ENCODE measurements at places on chromosomes 3 and 15.

DNA sequence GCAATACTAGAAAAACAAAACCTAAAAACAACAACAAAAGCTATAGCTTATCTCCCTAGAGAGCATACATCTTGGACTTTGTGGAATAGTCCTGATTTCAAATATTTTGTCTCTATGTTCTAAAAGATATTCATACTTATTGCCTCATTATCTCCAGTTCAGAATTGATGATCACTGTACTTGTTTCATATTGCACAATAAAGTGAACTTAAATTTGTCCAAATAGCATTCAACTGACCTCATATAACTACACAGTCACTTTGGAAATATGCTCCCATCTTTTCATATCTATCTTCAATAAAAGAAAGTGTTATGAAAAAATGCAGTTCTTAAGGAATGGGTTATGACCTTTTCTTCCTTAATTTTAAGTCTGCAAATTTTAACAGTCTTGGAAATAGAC lies 228.6 kb upstream of the CMC1 start:
- DNase-seq = no peak

GRCh38 chr3:4511491-4512262 lies 18.5 kb downstream of the ITPR1 start:
- DNase-seq = no peak

DNA sequence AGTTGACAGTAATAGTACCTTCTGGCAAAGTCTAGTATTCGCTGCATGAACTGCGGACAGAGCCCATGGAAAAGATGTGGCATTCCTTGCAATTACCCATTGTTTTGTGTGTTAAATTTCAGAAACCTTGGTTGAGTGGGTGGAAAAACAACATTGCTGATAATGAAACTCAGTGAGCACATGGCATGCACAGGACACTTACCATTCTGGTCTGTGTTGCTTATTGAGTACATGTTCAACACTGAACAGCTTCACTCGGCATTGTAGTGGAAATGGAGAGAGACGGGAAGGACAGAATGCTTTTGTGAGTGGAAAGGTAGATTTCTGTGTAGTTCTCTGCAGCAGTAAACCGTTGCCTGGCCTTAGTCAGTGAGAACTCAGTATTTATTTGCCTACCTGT lies 165.3 kb downstream of the FNDC3B start:
- no peak for DNase-seq

GRCh38 chr15:74179983-74180880 lies 6.7 kb downstream of the ISLR start:
- no peak for DNase-seq

DNA sequence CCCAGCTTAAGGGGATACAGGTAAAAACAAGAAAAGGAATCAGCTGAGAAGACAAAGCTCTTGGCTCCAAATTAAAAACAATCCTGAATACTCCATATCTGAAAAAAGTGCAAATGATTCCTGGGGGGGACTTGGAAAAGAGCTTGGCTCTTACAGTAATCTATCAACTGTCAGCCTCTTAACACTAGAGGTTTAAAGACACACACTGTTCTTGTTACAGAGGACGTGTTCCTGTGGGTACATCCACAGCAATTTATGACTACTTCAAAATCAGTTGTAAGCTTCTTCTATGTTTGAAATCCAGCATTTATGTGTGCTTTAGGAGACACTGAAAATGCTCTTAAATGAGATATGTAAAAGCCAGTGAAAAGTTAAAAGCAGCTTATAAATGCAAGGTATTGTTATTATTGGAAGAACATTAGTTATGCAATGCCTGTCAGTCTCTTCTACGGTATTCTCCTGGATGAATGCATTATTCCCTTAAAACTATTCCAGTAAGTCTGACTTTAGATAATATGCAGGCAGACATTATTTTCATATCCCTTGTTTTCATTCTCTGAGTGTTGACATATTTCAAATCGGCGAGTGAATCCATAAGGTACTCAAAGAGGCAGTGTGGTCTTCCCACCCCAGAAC lies 408.4 kb upstream of the ADAMTS9 start:
- no peak for DNase-seq

DNA sequence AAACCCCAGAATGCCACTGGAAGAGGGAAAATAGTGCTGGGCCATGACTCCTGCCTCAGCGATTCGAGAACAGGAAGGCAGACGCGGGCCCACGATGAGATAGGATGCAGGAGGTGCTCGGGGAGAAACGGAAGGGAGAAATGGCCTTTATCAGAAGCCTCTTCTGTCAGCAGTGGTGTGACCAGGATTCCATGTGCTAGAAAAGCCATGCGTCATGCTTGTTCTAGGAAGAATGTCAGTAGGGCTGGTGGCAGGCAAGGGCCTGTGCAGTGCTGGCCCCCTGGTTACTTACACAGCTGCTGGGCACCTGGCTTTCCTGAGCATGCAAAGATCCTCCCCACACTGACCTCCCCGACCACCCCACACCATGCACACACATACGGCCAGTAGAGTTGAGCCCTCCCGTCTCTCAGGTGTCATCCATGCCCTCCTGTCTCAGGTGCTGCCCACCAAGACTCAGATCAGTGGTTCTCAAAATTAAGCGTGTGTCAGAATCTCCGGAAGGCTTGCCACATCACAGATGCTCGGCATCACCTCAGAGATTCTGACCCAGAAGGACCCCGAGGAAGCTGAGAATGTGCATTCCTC lies 106.7 kb downstream of the ADAMTS17 start:
- DNase-seq = no peak

DNA sequence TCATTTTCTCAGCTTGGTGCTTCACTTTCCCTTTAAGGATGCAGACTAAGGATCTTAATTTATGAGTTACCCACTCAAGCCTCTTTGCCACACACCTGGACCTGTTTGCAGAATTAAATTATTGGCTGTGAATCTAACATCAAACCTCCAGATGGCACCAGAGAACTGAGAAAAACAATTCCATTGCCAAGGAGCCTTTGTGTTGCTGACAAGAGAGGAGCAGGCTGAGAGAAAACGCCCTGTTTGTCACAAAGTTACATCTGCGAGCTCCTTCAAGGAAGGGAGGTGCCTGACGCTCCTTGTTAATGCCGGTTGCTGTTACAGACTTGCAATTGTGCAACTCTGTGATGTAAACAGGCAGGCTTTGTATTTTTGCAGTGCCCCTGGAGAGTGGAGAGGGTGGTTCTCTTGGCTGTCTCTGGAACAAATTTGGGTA lies 36.3 kb upstream of the TMC3 start:
- peak; percentile 55 for DNase-seq

DNA sequence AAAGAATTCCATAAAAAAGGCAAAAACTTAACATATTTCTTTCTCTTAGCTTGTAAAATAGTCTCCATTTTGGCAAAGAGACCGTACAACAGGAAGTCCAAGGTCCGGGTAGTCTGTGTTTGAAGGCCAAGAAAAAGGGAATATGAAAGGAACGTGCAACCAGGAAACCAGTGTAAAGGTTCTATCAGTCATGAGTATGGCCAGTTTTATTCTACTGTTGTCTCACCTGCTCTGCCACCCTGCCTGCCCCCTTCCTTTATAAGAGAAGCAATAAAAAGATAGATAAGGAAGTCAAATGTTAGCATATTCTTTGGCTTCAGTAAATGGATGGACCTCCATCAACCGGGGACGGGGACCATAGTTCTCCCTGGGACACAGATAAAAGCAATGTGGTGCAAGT lies 370.6 kb upstream of the ROBO2 start:
- no peak for DNase-seq

GRCh38 chr15:65762914-65763787 lies 28.9 kb downstream of the DENND4A start:
- DNase-seq = no peak

DNA sequence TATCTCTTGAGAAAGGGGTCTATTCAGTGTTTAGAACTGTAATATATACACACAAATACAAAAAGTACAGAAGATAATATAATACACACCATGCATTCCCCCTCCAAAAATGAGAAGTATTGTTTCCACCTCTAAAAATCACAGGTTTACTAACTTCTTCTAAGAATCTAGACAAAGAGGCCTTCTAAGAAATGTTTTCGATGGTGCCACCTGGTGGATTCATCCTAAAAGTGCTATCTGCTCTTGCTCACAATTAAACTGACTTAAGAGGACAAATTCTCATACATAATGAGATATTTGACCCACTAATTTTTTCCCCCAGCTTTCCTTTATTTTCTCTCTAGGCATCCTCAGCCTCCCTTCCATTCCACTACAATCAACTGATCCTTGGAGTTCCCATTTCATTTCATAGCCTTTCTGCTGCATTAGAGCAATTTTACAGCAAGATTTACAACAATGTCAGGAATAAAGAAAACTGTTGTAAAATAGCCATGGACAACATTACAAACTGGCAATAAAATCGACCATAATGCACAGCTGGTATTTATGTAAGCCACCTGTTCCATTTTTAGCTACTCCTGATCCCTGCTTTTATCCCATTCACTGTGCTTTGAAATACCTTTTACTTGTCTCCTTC lies 124.6 kb downstream of the ARRDC4 start:
- peak; percentile 16 for DNase-seq

DNA sequence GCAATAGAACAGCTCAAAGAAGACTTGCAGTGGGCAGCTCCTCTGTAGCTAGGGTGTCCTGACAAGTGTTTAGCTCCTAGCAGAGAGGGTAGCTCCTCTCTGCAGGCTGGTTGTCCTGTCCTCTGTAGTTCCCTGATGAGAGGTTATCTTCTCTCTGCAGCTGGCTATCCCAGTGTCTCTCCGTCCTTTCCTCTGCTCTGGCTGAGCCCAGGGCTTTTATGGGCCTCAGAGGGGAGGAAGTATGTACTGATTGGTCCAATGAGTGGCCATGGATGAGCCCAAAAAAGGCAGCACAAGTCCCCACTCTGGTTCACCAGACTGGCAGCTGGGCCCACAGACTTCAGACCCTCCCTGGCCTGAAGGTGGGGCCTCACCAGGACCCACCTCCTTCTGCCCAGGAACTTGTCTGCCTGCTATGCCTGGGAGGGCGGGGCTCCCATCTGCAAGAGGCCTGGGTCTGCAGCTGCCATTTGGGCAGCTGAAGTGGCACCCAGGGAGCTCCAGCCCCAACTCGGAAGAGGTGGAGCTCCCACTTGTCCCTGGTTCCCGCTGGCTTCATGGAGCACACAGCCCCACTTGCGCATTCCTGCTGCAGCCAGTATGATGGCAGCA lies 27.2 kb upstream of the MEX3B start:
- DNase-seq = no peak

- DNase-seq = no peak
These were observed 778 bp upstream of the AP4E1 start for GRCh38 chr15:50907601-50908208.

- no peak for DNase-seq
These were observed 22.0 kb upstream of the PIGZ start for GRCh38 chr3:196990601-196991007.

DNA sequence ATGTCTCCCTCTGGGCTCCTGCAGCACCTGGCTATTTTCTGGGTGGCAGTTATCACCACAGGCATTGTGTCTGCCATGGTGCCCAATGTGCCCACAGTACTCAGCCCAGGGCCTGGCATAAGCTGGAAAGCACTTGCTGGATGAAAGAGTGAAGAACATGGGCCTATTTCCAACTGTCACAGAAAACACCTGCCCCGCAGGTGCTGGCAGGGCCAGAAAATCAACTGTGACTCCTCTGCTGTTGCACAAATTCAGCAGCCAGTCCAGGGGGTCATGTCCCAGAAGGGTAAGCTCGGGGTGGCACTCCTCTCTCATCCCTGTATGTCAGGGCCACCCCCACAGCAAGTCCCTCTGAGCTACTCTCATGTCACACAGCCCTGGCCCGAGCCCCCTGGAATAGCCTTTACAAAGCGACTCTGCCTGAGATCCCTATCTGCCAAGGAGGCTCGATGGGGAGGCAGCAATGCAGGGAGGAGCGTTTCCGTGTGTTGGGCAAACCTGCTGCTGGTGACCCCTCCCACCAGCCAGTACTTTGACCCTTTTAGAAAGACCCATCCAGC lies 16.9 kb downstream of the ITIH3 start:
- no peak for DNase-seq

DNA sequence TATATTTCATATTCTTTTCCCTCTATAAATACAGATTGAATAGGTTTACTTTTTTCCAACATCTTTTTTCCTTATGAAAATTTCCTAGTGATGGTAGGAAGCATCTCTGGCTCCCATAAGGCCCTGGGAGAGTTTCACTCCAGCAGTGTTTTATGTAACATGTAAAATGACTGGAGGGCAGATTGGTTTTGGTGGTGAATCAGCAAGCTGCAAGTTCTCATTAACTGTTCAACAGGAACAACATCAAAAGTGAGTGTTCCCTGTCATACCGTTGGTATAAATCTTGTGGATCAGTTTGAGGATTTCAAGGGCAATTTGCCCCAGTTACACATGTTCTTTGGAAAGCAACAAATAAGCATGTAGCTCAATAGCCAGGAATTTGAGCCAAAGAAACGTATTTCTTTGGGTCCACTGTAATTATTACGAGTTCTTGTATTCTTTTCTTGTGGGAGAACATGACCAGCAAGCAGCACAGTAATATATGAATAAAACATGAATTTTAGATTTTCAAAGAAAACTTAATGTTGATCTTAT lies 345.7 kb downstream of the SV2B start:
- DNase-seq = no peak

All from NCI-H187 treated with DMSO at 0.1 percent for 48 hours (cell line).